ENCODE measurements at places on chromosomes 12 and 14.

- DNase-seq = no peak
These were observed 45.7 kb upstream of the CPM start for GRCh38 chr12:68978678-68979077.

GRCh38 chr12:59580050-59580449 is 15.8 kb upstream of the SLC16A7 start:
- no peak for DNase-seq

GRCh38 chr12:105409801-105410471 is 79.4 kb downstream of the C12orf75 start:
- no peak for DNase-seq

- no peak for DNase-seq
These were observed 55.1 kb downstream of the ERH start for GRCh38 chr14:69342928-69343525.

DNA sequence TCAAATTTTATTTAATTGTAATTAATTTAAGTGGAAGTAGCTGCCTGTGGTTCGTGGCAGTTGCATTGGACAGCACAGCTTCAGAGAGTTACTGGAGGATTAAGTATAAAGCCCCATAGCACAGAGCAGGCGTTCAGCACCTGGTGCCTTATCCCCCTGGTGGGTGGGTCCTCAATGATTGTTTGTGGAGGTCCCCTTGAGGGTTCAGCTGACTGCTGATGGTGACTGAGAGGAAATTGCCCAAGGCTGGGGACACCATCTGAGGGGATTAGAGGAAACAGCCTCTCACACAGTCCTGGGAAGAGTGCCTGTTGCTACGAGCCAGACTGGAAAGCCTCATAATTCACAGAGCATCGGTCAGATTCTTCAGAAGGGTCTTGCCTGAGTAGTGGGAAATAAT is 83.4 kb upstream of the NOS1 start:
- DNase-seq = no peak

- DNase-seq = no peak
These were observed 6.3 kb downstream of the EVL start for GRCh38 chr14:100071545-100071944.

DNA sequence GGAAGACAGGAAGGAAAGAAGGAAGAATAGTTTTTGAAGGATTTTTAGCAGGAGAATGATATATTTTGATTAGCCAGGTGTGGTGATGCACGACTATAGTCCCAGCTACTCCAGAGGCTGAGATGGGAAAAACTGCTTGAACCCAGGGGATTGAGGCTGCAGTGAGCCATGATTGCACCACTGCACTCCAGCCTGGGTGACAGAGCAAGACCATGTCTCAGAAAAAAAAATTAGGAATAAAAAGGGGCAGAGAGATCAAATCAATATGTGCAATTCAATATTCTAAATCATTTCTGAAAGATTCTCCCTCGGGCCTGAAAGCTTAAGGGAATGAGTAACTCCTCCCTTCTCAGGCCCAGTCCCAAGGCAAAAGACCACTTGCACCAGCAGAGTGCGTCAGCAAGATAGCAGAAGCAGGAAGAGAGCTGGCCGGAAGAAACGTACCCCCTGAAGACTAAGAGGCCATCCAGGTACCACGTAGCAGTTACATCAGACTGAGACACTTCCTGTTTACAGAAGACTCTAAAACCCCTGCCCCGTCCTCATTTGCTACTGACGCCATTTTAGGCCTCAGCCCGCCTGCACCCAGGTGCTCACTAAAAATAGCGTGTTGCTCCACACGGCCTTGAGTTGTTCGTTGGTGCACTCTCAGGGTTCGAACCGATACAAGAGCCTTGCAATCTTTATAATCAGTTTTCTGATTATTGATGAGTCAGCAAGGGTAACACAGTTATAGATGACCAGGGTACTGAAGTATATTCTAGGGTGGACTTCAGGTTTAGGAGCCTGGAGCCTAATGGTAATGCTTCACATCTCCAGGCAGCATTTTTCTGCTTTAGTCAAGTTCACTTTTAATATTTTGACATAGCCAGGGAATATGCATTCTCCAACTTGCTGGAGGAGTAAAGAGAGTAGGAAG is 57.7 kb upstream of the CSRP2 start:
- no peak for DNase-seq

GRCh38 chr12:32365473-32366064 is 33.8 kb upstream of the FGD4 start:
- no peak for DNase-seq

DNA sequence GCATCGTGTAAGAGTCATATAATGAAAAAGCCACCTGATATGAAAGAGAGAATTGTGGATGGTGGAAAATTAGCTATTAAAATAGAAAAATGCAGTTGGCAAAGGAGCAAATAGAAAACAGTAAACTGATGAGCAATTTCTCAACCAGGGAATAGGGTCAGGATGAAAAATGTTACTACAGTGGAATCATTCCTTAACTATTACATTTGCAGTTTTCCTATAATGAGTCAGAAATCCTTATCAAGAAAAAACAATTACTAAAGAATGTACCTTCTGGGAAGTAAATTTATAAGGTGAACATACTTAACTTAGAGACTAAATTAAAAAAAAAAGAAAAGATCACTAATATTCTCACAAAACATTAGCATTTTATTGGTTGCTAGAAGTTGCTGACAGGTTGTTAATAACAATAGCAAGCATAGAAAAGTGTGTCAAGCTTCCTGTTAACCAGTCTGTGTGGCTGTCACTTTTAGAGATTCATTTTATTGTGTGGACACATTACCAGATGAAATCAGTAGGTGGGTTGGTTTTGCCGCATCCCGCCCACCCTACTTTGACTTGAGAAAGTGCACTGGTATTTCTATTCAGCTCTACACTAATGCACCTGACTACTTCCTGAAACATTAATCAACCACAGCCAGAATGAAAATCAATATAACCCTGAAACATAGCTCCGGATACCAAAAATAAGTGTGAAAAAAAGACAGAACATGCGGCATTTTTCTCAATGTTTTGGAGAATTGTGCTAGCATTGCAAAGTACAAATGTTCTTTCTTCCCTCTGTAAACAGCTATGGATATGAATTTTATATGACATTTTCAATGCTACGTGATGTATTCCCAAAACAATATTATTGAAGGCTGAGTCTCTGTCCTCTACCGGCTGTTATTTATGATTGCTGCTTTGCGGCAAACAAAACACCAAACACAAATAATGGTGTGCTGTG is 576.7 kb downstream of the SLC16A7 start:
- no peak for DNase-seq

- no peak for DNase-seq
These were observed 19.7 kb downstream of the SYNE3 start for GRCh38 chr14:95496690-95497259.

DNA sequence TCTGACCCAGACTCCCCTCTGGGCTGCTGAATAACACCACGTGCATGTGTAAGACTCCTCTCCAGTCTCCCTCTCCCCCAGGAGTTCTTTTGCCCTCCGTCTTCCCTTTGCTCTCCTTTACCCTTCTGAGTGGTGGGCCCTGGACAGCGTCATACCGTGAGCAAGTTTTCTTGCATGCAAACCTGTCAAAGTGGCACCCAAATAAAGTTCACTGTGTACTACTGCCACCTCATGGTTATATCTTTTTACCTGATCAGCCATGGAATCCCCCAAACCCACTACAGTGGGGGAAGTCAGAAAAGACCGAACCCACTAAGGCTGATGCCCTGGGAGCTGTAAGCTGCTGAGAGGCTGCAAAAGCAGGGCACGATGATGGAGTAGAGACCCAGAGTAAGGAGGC is 131.1 kb upstream of the VRK1 start:
- no peak for DNase-seq

DNA sequence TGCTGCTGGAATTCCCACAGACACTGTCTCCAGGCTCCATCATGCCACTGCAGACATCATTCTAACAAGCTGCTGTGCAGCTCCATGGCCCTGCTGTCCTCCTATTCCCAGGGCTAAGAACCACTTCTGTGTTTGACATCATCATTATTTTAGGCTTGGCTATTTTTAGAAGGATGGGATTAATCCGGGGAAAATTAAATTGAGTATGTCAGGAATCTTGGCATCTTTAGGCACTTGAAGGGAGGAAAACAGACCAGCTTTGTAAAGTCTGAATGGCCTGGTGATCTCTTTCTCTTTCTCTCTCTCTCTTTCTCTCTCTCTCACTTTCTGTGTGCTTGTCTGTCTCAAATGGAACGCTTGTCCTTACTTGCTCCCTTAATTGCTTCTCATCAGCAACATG is 568.3 kb upstream of the FLRT2 start:
- no peak for DNase-seq

GRCh38 chr12:106493531-106493930 is 89.3 kb upstream of the RFX4 start:
- no peak for DNase-seq

DNA sequence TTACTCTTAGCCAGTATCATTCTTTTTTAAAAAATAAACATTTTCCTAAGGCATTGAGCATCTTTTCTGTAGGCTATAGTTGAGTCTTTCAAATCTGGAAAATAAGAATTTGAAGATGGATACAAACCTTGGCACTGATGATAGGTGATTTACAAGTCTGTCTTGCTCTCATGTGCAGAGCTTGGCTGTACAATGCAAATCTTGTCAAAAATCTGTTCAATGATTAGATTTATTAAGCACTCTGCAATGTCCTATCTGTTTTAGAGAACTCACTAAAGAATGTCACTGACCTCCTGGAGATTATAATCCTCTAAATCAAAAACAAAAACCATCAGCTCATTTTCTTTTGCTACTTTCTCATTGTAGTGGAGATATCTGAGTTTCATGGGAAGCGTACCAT is 42.8 kb upstream of the AMIGO2 start:
- DNase-seq = no peak

- no peak for DNase-seq
These were observed 102.9 kb downstream of the DYRK2 start for GRCh38 chr12:67751381-67751928.

GRCh38 chr14:91729756-91730155 is 2.1 kb downstream of the CATSPERB start:
- no peak for DNase-seq

- no peak for DNase-seq
These were observed 115.2 kb upstream of the NCOR2 start for GRCh38 chr12:124682425-124683151.

- DNase-seq = no peak
These were observed 1.3 kb downstream of the TRHDE start for GRCh38 chr12:72273499-72273837.

DNA sequence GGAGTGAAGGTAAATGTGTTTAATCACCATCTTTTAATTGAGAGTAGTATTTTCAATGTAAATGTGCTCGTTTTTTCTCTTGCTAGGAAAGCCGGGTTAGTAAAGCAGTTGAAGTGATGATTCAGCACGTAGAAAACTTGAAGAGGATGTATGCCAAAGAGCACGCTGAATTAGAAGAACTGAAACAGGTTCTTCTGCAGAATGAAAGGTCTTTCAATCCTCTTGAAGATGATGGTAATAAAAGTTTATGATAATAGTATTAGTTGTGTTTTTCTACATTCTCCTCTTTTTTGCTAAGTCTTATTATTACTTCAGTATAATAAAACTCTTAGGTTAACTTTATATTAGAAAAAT is 93.9 kb downstream of the DNAI7 start:
- no peak for DNase-seq

DNA sequence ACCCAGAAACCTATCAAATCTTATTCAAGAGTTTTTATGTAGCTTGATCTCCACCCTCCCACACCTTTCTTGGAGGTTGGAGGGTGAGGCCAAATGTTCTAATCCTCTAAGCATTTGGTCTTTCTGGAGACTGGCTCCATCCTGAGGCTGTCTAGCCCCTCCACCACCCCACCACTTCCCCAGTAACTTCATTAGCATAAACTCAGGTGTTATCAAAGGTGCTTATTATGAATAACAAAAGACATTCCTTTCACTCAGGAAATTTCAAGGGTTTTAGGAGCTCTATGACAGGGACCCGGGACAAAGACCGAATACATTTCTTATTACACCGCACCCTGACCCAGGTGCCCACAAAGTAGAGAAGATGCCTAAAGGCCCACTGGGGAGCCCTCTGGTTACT is 2.8 kb upstream of the TMEM229B start:
- DNase-seq = no peak

DNA sequence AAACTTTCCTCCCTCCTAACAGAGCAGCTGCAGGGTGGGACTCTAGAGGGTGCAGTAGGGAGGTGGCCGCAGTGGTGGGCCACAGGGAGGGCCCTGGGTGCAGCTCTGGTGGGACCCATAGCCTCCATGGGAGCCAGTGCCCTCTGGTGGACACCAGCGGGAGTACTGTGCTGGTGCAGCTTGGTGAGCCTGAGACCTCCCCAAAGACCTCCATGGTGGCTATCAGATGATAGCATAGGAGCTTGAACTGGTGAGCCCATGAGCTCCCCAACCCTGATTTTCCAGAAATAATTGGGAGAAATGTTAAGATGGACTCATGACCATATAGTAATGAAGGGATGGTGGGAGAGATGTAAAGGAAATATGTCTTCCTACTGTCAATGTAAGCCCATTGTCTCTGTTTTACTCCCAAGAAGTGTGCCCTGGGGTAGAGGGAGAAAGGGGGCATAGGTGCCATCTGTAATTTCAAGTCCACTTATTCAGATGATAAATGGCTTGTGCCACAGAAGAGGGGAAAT is 98.7 kb downstream of the GAS2L3 start:
- DNase-seq = no peak

- no peak for DNase-seq
These were observed 128.9 kb downstream of the NUBPL start for GRCh38 chr14:31690056-31690455.

- no peak for DNase-seq
These were observed 4.8 kb downstream of the KITLG start for GRCh38 chr12:88575361-88575970.

DNA sequence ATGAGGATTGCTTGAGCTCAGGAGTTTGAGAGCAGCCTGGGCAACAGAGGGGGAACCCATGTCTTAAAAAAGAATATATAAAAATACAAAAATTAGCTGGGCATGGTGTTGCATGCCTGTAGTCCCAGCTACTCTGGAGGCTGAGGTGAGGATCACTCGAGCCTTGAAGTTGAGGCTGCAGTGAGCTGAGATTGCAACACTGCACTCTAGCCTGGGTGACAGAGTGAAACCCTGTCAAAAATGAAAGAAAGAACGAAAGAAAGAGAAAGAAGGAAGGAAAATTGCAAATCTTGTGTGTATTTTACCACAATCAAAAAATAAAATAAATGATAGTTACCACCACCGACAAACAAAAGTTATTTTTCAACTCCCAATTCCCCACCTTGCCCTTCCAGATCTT is 45.3 kb downstream of the SPRING1 start:
- DNase-seq = no peak

DNA sequence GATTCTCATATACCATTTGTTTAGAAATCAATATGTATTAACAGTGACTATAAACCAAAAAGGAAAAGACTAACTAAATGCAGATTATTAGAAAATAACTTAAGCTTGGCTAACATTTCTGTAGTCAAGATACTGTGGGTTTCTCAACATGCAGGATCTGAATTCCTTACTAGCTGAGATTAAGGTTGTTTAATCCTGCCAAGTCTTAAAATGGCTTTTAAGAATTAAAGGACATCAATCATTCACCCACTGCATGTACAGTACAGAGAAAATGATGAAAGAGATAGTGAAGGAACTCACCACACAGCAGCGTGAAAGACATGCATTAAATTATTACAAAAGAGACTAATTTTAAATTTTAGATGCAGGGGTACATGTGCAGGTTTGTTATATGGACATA is 3.8 kb downstream of the ACSS3 start:
- DNase-seq = no peak

- no peak for DNase-seq
These were observed 25.5 kb upstream of the DIO3 start for GRCh38 chr14:101535701-101536207.

All from stimulated activated CD4-positive, alpha-beta T cell treated with anti-CD3 and anti-CD28 coated beads, TNF-alpha, amount 100 ng/mL, for 4 hours (primary cell).